ENCODE measurements at places on chromosomes 2 and 18. TPM values are rescaled to one million over a fixed set of nuclear protein-coding genes. Genes with fewer than 3 reads are reported as not detected.

Gene DOK6
- total RNA-seq, result 2.4 TPM

GRCh38 chr2:31012406-31012805 is 125.8 kb downstream of the GALNT14 start:
- DNase-seq, result no peak

DNA sequence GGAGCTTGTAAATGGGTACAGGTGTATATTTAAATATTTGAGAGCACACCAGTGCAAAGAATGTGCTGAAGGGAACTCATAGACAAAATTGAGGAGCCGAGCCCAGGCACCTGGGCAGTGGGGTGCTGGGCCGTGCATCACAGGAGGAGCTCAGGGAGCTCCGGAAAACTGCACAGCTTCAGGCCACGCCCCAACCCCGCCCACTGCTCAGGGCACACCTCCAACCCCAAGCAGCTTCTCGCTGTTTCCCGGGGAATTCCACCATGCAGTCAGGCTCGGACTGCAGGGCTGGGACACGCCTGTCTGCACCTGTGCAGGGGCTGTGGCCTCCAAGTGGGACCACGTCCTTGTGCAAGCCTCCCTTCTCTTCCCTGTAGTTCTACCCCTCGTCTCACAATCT is 243.0 kb downstream of the HDAC4 start:
- DNase-seq, result peak; percentile 20

- no peak for DNase-seq
Observed at GRCh38 chr2:201661366-201661765, 18.1 kb upstream of the TMEM237 start.

Gene HOXD3
- 4.9 TPM for total RNA-seq

Gene STPG4
- total RNA-seq, result 0.26 TPM

DNA sequence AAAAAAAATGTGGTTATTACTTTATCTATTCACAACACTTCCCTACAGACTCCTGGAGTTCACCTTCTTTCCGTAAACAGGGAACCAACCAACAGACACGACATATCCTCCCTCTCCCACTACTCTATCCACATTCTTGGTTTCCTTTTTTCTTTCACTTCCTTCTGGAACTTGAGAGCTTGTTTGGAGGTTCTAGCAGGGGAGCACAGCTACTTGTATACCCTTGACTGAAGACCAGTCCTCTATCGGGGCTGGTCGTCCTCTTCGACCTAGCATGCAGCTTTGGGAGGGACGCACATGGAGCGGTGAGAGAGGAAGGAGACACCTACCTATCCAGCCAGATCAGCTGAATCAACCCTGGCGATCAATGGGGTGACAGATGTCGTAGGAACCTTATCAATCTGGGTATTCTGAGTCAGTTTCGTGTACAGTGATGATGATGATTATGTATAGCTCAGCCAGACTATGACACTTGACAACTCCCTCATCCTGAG is 43.5 kb upstream of the MSH2 start:
- DNase-seq, result no peak

Gene ALK
- total RNA-seq, result 4.8 TPM

Gene SIX3
- not detected for total RNA-seq

- DNase-seq, result peak; percentile 79
Observed at GRCh38 chr2:55618275-55619055, 1.0 kb upstream of the PPP4R3B start.

Gene LONRF2
- total RNA-seq, result 12.1 TPM

- DNase-seq, result no peak
Observed at GRCh38 chr18:24924066-24924716, 427.8 kb downstream of the ZNF521 start.

Gene EVA1A
- 7.4 TPM for total RNA-seq

Gene CDH19
- 76.4 TPM for total RNA-seq

- DNase-seq, result peak; percentile 63
Observed at GRCh38 chr2:75480971-75481836, 79.5 kb downstream of the EVA1A start.

- no peak for DNase-seq
Observed at GRCh38 chr2:237294460-237294859, 119.5 kb downstream of the COL6A3 start.

Gene GPR45
- 0.98 TPM for total RNA-seq

Gene CDC42EP3
- total RNA-seq, result 78.4 TPM

- no peak for DNase-seq
Observed at GRCh38 chr2:241003830-241004564, 5.6 kb downstream of the SNED1 start.

DNA sequence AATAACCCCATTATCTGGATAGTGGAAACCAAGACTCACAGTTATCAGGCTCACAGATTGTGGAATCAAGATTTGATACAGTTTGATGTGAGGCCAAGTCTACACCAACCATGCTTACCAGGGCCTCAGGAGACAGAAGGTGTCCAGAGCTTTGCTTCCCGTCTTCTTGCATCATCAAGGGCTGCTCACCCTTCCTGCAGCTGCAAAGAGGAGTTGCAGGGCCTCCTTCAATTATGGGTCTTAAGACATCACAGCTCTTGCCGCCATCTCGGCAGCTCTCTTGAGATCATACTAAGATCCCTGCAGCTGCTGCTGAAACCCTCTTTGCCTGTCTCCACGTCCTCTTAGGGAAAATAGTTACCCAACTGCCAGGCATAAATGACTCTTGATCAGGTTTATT is 176.0 kb downstream of the MGAT5 start:
- no peak for DNase-seq

DNA sequence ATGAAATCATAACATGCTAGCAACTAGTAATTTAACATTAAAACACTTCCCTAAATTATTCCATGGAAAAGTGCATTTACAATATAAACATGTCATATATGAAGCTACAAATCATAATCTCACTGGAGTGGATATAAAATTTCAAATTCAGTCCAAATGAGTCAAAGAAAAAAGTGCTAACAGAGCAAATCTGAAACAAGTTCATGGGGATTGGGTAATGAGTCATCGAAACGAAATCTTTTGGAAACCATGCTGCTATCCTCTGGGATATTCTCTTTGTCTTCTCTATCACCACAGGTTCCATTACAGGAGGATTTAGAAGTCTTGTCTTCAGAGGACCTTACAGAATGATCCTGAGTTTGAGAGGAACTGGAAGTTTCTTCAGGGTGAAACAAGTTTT is 34.1 kb downstream of the STK17B start:
- DNase-seq, result no peak

- DNase-seq, result peak; percentile 36
Observed at GRCh38 chr2:20675701-20676352, 8.9 kb downstream of the GDF7 start.

DNA sequence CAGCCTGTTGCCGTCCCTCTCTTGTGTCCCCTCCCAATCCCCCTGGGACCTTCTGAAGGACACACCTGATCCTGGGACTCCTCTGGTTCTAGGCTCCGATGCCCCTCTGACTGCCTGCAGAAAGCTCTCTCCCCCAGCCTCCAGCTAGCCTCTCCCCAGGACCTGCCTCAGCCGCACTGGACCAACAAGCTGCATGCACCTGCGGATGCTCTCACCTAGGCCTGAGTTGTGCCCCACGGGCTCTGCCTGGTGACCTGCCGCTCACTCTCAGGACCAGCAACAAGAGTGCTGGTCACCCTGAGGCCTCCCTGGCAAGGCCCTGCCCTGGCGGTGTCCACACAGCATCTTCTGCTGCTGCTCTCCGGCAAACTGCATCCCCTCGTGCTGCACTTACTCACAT is 63.0 kb downstream of the EIPR1 start:
- DNase-seq, result no peak

GRCh38 chr2:108620656-108621055 is 86.4 kb downstream of the LIMS1 start:
- no peak for DNase-seq

GRCh38 chr18:61085761-61086160 is 247.5 kb upstream of the CDH20 start:
- DNase-seq, result no peak

GRCh38 chr2:29134933-29135332 is 19.7 kb downstream of the CLIP4 start:
- no peak for DNase-seq
